ENCODE measurements at places on chromosomes 6 and 20. TPM values are rescaled to one million over a fixed set of nuclear protein-coding genes. Genes with fewer than 3 reads are reported as not detected.
A peak's percentile ranks its signal among the peaks of the same experiment; 100 is the strongest.

DNA sequence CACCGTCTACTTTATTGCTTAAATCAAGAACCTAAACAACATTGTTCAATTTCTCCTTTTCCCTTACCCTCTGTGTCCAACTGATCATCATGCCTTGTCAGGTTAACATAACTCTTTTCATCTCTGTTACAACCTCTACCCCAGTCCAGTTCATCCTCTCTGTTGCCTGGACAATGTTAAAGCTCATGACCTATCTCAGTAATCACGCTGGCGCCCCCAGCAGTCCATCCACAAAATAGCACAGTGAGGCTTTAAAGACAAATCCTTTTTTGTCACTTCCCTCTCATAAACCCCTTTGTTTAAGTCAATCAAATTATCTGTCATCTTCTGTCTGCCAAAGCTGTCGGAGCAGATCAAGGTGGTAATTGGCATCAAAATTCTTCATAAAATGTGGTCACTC lies 140.1 kb downstream of the QKI start:
- DNase-seq, result peak; percentile 53

DNA sequence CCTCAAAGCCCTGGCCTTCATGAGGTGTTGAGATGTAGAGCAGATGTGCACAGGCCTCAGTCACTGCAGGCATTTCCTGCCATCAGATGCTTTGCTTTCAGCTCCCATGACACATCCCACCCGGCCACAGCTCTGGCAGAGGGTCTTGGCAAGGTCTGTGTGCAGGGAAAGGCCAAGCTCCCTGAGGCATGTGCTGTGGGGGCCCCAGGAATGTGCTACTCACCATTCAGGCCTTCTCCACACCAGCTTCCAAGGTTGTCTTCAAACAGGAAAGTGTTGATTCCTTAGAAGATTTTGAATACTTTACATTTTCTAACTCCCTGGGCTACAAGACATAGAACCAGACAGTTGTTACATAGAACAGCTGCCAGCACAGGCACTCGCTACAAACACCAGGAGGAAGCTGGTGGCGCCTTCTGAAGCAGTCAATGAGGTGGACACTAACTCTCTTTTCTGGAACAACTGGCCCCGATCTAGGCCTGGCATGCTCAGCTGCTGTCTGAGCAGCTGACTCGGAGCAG lies 27.8 kb downstream of the CASS4 start:
- peak; percentile 99 for DNase-seq

The MYH7B gene
- total RNA-seq, result not detected

- DNase-seq, result no peak
Measured at GRCh38 chr6:8860671-8861070, 425.3 kb upstream of the SLC35B3 start.

- DNase-seq, result no peak
Measured at GRCh38 chr20:50992336-50992732, 30.6 kb downstream of the KCNG1 start.

DNA sequence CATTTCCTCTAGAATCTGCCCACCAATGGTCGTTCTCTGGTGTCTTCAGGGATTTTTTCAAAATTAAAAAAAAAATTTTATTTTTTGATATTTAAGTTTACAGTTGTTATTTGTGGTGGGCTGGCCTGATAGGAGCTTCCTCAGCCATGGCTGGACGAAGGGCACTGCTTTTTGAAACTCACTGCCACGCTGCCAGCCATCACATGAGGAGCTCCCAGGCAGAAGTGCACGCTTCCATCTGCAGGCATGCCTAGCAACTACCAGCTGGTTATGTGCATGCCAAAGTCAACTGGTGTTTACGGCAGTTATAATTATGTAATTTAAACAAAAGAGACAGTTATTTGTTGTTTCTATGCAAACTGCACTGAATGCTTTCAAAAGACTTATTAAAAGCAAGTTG lies 105.1 kb downstream of the IRF4 start:
- no peak for DNase-seq
